KG1 (cell line): ENCODE measurements at places on chromosomes 1 and 21.

GRCh38 chr1:2462819-2463218 is 13.3 kb upstream of the PLCH2 start:
- DNase-seq, result no peak

GRCh38 chr1:7084232-7084894 is 299.1 kb downstream of the CAMTA1 start:
- DNase-seq, result no peak

GRCh38 chr1:29303201-29304024 is 67.1 kb downstream of the PTPRU start:
- DNase-seq, result no peak

GRCh38 chr1:228515200-228515834 is 28.1 kb downstream of the RNF187 start:
- no peak for DNase-seq

GRCh38 chr1:173758980-173759379 is 44.2 kb downstream of the KLHL20 start:
- no peak for DNase-seq

DNA sequence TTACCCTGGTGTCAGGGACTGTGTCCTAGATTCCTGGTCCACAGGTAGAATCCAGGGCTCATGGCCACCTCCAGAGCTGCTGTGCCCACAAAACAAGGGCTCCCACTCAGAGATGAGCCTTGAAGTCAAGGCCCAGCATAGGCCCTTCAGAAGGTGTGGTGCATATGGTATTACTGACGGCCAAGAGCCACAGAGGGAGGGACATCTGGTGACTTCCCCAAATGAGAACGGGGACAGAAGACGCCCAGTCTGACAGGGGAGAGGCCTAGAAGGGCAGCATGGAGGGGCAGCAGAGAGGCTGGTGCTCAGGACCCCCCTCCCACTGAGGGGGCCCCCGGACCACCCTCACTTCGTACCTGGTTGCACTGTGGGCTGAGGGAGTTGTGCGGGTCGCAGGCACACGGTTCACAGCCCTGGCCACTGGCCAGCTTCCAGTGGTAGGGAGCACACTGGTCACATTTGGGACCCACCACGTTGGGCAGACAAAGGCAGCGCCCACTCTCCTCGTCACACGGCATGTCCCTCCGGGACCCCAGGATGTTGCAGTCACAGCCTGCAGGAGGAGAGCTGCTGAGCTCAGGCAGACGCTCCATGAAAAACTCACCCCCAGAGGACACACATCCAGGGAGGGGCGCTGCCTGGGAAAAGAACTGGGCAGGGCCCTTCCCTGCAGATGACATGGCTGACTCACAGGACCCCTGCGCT is 25.0 kb downstream of the LAMB3 start:
- no peak for DNase-seq

- DNase-seq, result no peak
These were observed 20.8 kb downstream of the ELK4 start for GRCh38 chr1:205610901-205611466.

DNA sequence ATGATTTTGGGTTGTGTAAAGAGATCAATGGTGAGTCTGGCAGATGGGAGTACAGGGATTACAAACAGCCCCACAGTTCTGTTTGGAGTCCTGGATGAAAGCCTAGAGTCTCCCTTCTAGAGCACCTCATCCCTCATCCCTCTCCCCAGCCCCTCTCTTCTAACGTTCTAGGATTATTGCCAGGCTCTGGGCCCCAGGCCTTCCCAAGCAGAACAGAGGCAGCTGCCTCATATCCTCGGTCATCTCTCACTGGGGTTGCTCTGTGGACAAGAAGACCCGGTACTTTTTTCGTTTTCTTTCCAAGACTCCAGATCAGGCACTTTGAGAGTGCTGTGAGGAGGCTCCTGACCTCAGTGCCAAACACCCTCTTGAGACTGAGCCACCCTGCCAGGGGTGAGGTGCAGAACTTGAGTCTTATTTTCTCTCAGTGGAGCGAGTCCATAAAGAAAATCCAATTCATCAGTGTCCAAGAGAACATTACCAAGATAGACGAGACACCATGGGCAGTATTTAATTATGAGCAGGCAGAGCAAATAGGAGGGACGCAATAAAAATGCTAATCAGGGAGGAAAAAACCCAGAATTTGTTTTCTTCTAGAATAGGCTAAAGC is 17.1 kb upstream of the KCND3 start:
- no peak for DNase-seq

DNA sequence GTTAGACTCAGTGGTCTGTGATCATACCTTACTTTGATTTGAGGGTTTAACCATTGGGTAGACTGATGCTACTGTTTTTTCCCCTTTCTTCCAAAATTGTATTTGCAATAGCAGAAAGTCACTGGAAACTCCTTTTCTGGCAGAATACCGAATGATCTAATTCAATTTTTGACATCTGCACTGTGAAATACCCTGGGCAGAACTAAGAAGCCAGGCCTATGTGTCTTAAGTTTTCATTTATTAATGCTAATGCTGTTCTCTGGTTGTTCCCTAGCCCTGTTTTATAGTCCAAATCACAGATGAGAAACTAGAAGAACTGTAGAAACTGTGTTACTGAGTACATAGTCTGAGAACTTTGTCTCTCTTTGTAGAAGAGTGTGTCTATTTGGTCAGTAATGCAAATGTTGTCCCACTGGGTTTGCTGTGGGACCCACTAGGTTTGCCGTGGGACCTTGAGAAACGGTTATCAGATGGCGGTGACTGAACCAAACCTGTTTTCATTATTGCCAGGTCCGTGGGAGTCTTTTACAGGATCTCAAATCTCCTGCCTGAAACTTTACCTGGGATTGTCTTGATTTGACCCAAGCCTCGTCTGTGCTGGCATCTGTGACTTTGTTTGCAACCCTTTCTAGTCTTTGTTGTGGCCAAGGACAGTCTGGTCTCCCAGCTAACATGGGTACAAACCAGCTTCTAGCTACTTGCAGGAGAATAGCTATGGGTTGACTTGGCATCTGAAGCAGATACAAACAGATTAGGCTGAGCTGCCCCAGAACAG is 41.4 kb downstream of the PEX14 start:
- no peak for DNase-seq

GRCh38 chr1:83017276-83017675 is 981.7 kb downstream of the TTLL7 start:
- no peak for DNase-seq

- DNase-seq, result no peak
These were observed 40.4 kb downstream of the CD160 start for GRCh38 chr1:145759721-145760120.

DNA sequence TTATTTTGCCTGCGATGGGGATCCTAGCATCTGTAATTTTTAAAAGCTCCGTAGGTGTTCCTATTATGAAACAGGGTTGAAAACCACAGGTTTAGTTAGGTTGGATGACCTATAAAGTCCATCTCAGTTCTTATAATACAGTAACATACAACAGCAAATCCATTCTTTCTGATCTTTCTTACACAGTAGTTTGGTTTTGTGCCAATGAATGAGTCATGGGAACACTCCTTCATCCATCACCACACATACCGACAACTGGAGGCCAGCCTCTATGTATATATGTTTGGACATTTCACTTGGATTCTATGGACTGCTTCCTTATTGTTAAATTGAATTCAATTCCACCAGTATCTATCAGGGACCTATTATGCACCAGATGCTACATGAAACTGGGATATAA is 118.4 kb upstream of the L1TD1 start:
- DNase-seq, result no peak

DNA sequence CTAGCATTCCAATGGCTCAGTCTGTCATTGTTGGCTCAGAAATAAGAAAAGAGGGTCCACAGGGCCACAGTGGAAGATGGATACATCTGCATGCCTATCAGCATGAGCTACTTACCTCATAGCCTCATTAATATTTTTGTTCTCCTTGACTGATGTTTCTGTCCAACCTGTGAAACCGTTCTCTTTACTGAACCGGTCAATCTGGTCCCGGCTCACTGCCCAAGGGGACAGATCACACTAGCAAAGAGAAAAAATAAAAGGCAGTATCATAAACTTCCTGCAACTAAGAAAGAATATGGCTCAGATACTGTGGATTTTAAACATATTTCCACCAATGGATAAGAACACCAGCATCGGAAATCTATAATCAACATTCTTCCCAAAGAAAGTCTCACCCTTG is 4.7 kb downstream of the RAB29 start:
- no peak for DNase-seq

- no peak for DNase-seq
These were observed 55.4 kb downstream of the ALPL start for GRCh38 chr1:21564521-21565095.

DNA sequence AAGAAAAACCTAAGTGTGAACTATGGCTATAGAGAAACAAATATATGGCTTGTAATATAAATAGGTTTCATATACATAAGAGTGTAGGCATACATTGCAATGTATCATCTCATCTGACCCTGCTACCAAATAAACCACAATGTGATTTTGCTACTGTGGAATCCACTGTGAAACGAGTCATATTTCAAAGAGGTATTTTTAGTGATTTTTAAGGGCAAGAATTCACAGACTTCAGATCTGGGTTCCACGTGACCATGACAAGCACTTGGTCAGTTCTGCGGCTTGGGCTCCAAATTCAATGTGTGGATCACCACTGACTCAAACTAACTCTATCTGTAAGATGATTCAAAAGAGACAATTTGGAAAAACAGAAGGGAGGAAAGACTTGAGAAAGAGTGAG is 147.0 kb upstream of the ERG start:
- no peak for DNase-seq
